ENCODE measurements at places on chromosomes 7 and 10.

GRCh38 chr7:92634924-92635519, 44.8 kb upstream of the FAM133B start:
- DNase-seq, result peak; percentile 90

DNA sequence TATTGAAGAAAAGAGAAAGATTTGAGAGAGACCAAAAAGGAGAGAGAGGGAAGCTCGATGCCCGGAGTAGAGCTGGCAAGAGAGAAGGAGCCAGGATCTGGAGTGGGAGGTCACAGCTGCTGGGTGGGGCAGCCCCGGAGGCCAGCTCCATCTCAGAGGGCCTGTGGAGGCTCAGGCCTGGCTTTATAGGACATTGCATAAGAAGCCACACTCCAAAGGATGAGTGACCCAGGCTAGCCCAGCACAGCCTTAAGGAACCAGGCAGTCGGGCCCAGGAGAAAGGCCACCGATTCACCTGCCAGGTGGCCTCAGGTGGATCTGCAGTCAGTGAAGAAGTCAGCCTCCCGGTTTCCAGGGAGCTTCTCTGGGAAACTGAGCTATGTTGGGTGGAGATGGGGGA, 676 bp downstream of the PLAC9 start:
- DNase-seq, result no peak

DNA sequence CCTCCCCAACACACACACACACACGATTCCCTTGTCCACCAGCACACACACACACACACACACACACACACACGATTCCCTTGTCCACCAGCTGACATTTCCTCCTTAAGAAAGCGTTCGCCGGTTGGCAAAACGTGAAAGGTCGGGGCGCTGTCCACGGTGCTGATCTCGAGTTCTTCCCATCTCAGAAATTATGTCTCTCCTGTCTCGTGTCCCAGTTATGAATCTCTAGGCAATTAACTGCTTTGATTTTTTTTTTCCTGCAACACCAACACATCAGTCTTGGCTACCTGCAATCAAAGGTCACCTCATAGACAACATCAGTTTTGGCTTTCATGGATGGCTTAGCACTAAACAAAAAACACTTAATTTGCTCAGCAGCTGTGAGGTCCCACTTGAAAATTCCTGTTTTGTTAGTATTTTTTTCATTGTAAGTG, 1.9 kb downstream of the INA start:
- DNase-seq, result peak; percentile 60

GRCh38 chr10:17143055-17143690, 13.6 kb upstream of the CUBN start:
- DNase-seq, result no peak

- DNase-seq, result no peak
These were observed 441 bp downstream of the CCDC186 start for GRCh38 chr10:114173603-114173920.

GRCh38 chr7:28298870-28299518, 113.3 kb upstream of the CREB5 start:
- DNase-seq, result peak; percentile 72

DNA sequence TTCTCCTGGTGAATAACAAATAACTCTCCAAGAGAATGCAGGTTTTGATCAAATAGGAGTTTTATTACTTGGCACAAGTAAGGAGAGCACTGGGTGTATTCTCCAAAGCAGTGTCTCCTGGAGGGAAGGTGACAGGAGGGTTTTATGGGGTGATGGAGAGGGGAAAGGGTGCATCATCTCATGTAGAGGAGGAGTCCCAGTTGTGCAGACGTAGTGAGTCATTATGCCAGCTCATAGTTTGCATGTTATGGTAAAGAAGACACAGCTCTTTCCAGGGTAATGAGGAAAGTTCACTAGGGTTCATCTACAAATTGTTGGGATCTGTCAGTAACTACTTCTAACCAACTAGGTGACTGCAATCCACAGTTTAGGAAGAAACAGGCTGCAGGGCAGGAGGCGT, 347.9 kb upstream of the MEOX2 start:
- no peak for DNase-seq

DNA sequence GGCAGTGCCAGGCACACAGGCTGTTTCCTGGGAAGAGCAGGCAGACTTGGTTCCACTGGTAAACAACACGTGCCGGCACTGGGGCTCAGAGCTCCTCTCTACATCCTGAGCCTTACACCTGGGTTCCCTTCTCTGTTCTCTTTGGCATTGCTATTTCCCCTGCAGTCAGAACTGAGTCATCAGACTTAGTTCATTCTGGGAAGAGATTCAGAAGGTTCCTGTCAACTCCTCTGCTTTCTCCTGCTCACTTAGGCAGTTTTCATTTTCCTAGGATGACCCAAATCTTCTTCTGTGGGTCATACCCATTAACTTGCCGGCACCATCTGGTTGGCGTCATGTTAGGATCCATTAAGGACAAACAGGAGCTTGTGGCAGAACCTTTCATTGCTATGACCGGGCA, 33.4 kb upstream of the LRRC18 start:
- no peak for DNase-seq

DNA sequence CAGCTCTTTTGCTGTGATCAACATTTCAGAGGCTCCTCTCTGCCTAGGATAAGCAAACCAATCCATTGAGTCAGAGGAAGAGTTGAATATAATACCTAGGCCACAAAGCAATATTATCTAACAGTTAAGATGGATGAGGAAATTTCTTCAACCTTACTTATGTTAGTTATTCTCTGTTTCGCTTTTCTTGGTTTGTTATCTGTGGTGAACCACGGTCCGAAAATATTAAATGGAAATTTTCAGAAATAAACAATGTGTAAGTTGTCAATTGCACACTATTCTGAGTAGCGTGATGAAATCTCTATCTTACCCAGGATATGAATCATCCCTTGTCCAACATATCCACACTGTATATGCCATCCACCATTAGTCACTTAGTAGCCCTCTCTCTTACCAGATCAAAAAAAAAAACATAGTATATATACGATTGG, 1.5 kb upstream of the HTR7 start:
- DNase-seq, result peak; percentile 76

DNA sequence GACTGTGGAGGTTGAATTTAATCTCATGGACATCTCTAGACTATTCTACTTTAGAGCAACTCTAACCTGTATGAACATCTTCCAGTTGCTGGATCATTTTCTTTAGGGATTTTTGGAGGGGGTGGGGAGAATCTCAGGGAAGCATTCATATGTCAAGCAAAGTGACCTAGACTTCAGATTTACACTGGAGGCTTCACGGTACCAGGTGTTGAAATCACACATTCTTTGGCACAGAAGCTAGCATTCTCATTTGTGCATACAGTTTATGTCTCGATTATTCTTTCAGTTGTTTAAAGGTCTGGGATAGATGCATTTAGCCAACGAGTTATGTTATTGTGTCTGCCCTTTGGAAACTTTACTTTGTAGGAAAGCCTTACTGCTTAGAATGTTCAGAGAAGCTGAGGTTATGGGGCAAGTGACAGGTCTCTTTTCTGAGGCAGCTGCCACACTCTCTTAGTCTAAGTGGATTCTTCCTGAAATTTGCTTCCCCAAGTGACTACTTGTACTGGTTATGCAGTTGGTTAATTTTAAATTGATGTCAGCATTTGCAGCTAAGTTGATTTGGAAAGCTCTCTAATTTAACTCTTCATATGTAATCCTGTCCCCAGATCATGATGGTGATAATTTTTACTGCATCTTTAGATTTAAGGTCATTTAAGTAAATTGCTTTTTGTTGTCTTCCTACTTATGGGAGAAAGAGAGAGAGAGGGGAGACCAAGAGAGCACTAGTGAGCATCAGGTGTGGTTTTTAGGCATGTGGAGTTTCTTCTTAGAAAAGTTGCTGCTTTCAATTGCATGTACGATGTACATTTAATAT, 153.8 kb downstream of the PRKG1 start:
- DNase-seq, result peak; percentile 17

- DNase-seq, result no peak
These were observed 316.9 kb upstream of the LRRN3 start for GRCh38 chr7:110774071-110774470.

- no peak for DNase-seq
These were observed 8.9 kb downstream of the ST8SIA6 start for GRCh38 chr10:17445400-17445998.

- DNase-seq, result no peak
These were observed 23.0 kb downstream of the SMKR1 start for GRCh38 chr7:129525225-129525862.

- no peak for DNase-seq
These were observed 527.6 kb upstream of the SORCS1 start for GRCh38 chr10:107692072-107692471.

DNA sequence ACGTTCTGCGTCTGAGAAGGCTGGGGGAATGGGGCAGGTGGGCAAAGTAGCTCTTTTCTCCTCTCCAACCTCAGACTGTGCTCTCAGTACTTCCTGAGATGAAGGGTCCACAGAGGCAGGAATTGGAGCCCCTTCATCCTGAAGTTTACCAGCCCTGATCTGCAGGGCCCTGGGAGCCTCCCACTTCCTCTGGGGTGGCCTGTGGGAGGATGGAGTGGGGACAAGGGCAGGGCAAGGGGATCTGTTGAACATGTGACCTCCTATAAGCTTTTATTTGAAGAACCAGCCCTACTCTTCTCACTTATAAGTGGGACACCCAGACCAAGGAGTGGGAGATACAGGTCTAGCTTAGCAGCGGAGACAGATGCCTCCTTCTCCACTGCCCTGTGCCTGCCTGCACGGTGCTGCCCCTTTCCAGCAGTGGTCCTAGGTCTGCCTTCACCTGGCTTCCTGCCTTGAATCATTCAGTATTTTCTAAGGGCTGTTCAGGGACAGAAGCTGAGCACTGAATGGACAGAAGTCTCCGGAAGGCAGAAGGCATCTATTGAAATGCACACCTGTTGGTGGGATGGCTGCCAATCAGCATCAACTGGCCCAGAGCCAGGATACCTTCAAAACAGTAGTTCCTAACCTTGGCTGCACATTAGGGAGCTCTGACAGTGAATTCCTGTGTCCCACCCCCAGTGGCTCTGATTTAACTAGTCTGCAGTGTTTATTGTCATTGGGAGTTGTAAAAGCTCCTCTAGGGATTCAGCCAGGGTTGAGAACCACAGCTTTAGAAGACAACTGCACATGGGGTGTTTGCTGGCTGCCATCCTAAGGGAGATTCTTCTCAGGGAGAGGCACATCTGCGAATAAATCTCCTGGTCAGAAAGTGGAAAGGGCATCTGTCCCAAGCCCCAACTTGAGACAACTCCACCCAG, 2.7 kb upstream of the ARHGAP22 start:
- no peak for DNase-seq

GRCh38 chr7:131687296-131687695, 130.9 kb upstream of the PODXL start:
- no peak for DNase-seq

GRCh38 chr10:97850446-97850845, 803 bp downstream of the GOLGA7B start:
- DNase-seq, result no peak

DNA sequence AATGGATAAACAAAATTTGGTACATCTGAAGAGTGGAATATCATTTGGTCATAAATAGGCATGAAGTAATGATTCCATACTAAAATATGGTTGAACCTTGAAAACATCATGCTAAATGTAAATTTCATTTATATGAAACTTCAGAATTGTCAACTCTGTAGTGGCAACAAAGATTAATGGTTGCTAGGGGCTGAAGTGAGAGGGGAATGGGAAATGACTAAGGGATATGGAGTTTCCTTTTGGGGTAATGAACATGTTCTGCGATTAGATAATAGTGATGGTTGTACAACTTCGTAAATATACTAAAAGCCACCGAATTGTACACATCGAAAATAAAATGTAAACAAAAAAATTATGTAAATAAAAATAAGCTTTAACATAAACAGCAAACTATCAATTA, 384.1 kb upstream of the STEAP1 start:
- DNase-seq, result no peak

- no peak for DNase-seq
These were observed 176.8 kb downstream of the PDE1C start for GRCh38 chr7:31893365-31893764.

DNA sequence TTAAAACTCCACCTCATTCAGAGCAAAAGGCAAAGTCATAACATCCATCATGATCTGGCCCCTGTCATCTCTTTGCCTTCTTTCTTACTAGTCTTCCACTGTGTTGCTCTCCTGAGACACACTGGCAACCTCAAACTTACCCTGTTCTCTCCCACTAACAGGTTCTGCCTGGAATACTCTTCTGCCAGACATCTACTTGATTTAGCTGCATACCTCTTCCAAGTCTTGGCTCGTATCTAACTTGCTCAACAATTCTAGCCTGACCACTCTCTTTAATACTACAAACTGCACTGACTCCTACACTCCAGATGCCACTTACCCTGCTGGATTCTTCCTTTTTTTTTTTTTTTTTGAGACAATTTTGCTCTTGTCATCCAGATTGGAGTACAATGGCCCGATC, 167.0 kb upstream of the MTPN start:
- DNase-seq, result no peak

- DNase-seq, result no peak
These were observed 129.4 kb downstream of the BMPER start for GRCh38 chr7:34034728-34035127.

DNA sequence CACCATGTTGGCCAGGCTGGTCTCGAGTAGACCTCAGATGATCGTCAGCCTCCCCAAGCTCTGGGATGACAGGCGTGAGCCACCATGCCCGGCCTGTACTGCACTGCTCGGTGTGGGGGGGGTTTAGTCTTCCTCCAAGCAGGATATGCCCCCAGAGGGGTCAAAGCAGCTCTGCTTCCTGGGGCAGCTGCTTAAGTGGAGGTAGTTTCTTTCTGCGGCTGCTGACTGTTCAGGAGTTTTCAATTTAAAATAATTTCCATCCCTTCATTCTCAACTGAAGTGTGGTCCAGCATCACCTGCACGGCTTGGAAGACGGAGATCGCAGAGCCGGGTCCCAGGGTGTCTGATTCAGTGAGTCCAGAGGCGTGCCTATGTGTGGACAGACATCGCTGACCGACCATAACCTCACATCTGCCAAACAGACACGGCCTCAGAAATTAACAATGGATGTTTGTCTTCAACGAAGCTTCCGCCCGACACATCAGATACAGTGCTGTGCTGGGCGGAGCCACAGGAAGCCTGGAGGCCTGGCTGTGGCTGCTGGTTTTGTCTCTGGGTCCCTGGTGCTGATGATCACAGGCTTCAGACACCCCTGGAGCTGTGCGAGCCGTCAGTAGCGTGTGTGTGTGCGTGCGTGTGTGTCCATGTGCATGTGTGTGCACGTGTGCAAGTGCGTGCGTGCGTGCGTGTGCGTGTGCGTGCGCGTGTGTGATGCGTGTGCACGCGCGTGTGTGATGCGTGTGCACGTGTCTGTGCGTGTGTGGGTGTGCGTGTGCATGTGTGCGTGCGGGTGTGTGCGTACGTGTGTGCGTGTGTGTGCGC, 226.5 kb upstream of the PITRM1 start:
- no peak for DNase-seq

GRCh38 chr7:140126435-140127034, 50.2 kb downstream of the KDM7A start:
- no peak for DNase-seq

GRCh38 chr10:92757066-92757710, 67.4 kb downstream of the HHEX start:
- peak; percentile 90 for DNase-seq

- peak; percentile 83 for DNase-seq
These were observed 208.4 kb downstream of the DIP2C start for GRCh38 chr10:480928-481552.

DNA sequence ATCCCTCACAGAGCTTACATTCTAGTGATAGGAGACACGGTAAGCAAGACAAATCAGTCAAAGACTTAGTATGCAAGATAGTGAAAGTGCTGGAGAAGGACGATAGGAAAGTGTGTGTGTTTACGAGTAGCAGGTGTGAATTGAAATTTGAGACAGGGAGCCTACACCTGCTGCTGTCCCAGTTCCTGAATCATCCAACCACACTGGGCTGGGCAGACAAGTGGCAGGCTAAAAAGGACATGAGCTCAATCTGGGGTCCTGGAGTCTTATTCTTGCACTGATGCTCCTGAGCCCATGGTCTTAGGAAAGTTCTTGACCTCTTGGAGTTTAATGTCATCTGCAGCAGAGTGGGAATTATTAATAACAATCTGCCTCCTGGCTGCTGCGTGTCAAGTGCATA, 16.2 kb downstream of the RBP3 start:
- no peak for DNase-seq

All from choroid plexus epithelial cell (primary cell).